NCI-H2171 (cell line): ENCODE measurements at places on chromosomes 5 and 9.
A peak's percentile ranks its signal among the peaks of the same experiment; 100 is the strongest.

GRCh38 chr5:10474521-10475075 is 32.9 kb downstream of the ROPN1L start:
- DNase-seq: no peak

DNA sequence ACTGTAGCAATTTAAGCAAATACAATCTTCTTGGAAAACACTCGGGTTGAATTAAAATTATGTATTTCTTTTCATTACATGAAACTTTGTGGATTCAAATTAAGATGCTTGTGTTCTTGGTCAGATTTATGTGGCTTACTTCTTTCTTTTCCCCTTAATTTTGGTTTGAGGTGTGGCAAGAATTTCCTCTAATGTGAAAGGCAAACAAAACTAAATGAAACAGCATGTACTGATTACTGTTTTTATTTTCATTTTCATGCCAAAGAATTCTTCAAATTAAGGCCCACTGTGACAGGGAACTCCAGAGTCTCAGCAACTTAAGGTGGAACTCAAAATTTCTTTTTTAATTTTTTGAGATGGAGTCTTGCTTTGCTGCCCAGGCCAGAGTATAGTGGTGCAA is at the start of gene OMD:
Gene OMD (minus strand): TSS at position 132 of the 400 bp plus-strand sequence. CDS start 6,913 bp downstream, outside the sequence.
- no peak for DNase-seq

DNA sequence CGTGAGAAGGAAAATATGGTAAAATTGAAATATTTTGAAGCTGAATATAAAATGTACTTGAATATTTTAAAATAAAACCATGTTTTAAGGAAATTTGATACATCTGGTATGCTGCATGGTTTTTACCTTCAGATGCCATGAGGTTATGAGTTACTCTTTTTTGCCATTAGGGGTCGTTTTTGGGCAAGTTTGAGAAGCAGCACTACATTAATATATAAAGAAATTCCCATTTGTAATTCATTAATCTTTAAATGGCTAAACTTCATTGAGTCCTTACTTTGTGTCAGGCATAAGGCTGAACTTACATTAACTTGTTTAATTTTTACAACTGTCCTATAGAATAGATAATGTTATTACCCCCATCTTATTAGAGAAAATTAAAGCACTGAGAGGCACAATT is 152.3 kb downstream of the KDM4C start:
- DNase-seq: no peak

DNA sequence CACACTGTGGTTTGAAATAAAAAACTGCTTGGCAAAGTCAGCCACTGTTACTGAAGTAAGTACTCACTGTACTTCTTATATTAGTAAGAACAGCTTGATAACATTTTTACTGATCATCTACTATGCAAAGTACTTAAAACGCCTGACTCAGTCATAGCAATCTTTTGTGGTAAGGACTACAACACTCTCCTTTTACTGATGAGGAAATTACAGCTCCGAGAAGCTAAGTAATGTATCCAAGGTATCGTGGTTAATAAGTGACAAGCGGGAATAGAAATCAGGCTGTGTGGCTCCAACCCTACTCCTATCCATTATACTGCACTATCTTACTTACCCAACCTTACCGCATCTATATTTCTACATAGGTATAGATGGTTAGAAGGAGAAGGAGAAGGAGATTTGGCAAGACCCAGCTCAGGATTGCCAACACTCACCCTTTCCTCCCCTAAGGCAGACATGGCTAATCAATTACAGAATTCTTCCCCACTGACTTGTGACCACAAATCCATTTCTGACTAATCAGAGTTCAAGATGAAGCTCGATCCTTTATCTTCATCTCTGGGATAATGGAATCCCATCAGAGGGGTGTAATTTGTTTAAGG is 281.4 kb downstream of the SPOCK1 start:
- no peak for DNase-seq

GRCh38 chr9:95494022-95494415 is 22.8 kb downstream of the PTCH1 start:
- DNase-seq: peak; percentile 84

DNA sequence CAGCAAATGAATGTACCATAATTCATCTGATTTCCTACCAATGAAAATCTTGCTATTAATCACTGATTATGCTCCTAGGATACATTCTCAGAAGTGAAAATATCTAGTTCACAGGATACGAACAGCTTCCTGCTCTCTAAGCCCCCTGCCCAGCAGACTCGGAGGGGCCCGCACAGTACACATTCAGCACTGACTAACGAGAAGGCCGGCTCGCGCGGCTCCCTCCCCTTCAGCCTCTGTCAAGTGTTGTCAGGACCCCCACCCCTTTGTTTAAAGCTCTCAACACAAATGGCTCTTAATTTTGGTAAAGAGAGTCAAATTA is 82.0 kb downstream of the PRRT1B start:
- DNase-seq: peak; percentile 58

DNA sequence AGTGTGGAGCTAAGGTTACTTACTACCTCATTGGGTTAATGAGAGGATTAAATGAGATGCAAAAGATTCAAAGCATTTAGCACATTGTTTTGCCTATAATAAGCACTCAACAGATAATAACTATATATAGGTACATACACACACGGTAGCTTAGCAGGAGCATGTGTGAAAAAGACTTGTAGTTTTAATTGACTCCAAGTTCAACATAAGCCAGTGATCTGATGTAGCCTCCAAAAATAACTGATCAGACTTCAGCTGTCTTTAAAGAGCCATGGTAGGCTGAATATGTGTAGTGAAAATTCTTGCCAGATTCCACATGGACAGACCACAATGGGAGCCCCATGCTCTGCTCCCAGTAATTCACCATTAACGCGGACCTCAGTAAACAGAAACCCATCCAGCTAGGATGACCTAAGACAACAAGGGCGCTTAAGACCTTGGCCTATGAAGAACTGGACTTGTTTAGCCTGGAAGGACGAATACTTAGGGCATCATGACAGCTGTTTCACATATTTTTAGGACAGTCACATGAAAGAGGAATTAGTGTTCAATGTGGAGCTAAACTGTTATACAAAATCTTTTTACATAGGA is 115.1 kb upstream of the ZNF366 start:
- no peak for DNase-seq

GRCh38 chr5:43486353-43486752 is 2.7 kb upstream of the TMEM267 start:
- DNase-seq: no peak

DNA sequence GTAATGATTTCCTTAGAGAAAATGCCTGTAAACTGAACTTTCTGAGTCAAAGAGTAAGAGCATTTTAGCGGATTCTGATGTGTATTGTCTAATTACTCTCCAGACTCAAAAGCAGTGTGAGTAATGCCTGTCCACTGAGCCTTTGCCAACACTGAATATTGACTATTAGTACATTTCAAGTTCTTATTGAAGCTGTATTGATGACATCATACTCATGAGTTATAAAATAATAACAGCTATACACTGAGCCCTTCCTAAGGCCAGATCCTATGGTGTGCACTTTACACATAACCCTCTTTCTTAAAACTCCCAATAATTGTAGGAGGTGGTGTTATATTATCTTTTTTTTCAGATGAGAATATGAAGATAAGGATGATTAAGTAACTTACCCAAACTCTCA is 152.8 kb upstream of the TRPC7 start:
- DNase-seq: no peak

DNA sequence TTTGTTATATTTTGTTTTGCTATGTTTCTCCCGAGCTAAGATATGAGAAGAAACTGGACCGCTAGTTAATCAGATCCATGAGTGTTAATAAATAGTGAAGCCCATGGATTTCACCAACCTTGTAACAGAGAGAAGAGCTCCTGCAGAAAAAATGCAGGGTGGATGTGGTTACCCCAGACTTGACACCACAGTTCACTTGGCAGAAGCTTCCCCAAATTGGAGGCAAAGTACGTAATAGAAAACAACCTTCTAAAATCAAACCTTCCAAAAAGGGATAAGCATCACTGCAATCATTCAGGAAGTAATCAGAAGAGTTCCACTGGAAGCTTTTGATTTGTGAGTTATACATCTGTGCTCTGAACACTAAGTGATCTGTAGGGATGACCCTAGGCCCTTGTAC is 267.5 kb downstream of the ACTL7B start:
- no peak for DNase-seq

GRCh38 chr9:111842313-111842712 is 47.6 kb upstream of the SHOC1 start:
- peak; percentile 14 for DNase-seq

DNA sequence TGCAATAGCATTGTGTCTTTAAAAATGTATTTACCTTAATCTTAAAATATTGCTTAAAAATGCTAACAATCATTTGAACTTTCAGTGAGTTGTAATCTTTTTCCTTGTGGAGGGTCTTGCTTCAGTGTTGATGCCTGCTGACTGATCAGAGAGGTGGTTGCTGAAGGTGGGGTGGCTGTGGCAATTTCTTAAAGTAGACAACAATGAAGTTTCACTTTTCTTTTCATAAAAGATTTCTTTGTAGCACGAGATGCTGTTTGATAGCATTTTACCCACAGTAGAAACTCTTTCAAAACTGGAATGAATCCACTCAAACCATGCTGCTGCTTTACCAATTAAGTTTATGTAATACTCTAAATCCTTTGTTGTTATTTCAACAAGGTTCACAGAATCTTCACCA is 50.8 kb downstream of the NR3C1 start:
- DNase-seq: no peak

GRCh38 chr5:55758231-55758630 is 20.4 kb downstream of the DDX4 start:
- DNase-seq: no peak

- no peak for DNase-seq
Observed at GRCh38 chr5:179802950-179803562, 3.6 kb downstream of the MGAT4B start.

DNA sequence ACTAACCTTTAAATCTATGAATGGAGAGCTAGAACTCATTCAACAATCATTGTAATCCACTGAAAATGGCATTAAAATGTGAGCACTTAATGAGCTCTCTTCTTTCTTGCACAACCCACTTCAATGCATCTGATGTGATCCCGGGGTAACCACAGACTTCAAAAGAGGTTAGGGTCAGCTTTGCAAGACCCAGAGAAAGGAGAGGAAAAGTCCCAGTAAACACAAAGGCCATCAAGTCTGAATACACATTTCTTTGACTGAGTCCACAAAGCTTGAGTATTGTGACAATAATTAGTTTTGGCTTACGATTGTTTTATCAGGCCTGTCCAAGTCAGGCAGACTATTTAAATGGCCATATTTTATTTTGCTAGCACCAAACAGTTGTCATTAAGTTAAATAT is 148.8 kb upstream of the ZNF608 start:
- DNase-seq: no peak

- peak; percentile 91 for DNase-seq
Observed at GRCh38 chr9:133090187-133090586, 28.4 kb downstream of the CEL start.

DNA sequence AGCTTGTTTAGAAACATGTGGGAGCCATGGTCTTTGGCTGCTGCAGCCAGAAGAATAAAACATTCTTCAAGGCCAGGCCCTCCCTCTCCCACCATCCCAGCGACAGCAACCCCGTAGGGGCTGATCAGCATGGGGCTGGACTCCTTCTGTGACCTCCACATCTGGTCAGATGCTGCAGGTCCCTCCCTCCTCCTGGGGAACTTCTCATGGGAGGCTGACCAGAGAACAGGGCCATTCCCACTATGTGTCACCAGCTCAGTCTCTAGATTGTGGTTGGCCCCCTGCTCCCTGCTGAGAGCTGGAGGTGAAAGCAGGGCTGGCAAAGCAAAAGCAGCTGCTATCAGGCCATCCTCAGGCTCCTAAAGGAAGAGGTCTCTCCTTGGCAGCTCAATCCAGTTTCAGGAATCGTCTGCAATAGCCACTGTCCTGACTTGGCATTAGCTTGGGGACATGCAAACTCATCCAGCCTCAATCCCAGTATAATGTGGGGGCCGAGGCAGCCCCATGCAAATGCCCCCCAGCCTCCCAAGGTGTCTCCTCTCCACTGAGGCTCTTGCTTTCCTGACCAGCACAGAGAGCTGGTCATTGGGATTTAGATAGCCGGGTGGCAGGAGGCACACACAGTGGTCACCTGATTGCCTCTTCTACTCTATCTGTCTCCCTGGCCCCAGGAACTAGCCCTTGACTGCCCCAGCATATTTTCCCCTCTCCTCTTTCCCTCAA is 81.5 kb downstream of the NRG2 start:
- DNase-seq: no peak

DNA sequence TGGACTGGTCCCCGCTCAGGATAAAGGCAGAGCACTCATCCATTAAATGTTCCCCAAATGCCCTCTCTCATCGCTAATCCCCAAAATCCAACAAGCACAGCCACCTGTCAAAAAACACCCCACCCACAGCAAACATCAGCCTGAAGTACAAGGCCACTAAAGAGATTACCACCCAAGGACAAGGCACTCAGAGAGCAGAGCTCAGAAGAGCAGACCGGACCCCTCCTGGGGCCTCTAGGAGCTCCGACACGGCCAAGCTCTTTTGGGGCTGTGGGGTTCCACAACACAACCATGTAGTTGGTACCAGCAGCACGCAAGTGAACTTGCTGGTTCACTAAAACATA is 9.8 kb downstream of the VDAC1 start:
- no peak for DNase-seq

DNA sequence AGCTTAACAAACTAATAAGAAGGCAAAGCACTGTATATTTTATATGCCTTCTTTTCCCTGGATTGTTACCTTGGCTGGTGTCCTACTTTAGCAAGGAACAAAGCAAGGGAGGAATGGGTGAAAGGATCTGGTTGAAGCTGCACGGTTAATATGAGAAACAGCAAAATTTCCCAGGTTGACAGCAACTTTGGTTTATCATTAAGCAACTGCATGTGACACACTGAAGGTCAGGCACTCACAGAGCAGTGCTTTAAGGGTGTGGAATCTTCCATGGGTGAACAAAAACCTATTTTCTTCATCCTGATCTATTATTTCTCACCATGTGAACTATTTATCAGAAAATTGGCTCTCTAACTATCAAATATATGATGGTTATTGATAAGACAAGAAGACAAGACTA is 109.0 kb upstream of the ATP10B start:
- DNase-seq: no peak
